ENCODE measurements at places on chromosomes 12 and 14.

DNA sequence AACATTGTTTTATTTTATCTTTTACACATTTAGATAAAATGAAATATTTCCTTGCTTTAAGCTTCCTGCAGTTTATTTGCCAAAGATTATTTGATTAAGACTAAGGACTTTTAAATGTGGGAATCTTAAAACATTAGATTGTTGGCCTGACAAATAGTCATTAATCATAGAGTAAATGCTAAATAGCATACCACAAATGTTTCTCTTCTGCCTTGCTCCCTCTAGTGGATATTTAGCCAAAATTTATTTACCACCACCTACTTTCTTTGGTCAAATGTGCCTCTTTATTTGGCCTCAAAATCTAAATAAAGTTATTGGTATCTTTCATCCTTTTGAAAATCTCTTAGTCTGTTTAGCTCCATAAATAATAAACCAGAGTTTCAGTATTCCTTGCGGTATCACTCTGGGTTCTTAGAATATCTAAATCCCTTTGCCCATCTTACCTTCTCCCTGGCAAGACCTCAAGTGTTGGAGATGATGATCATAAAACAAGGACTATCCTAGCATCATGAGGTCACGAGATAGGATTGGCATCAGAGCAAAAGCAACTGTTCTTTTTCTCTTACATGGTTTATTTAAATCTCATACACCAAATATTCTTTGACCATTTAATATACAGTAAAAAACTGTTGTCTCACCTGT lies 150.6 kb upstream of the AEBP2 start:
- no peak for DNase-seq

DNA sequence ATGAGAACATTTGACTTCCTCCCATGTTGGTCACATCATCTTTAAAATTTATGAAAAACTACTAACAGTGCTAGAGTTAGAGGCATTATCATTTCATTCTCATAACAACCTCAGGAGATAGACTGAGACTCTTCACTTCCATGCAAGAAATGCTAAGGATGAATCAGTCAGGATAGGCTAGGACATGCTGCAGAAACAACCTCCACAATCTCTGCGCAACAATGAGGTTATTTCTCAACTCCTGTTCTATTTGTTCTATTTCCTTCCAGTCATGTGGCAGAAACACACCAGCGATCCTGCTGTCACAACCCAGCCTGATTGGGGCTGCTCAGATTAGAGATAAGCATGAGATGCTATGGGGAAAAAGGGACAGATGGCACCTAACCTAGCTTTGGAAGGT lies 49.0 kb upstream of the TMEM263 start:
- DNase-seq = no peak

DNA sequence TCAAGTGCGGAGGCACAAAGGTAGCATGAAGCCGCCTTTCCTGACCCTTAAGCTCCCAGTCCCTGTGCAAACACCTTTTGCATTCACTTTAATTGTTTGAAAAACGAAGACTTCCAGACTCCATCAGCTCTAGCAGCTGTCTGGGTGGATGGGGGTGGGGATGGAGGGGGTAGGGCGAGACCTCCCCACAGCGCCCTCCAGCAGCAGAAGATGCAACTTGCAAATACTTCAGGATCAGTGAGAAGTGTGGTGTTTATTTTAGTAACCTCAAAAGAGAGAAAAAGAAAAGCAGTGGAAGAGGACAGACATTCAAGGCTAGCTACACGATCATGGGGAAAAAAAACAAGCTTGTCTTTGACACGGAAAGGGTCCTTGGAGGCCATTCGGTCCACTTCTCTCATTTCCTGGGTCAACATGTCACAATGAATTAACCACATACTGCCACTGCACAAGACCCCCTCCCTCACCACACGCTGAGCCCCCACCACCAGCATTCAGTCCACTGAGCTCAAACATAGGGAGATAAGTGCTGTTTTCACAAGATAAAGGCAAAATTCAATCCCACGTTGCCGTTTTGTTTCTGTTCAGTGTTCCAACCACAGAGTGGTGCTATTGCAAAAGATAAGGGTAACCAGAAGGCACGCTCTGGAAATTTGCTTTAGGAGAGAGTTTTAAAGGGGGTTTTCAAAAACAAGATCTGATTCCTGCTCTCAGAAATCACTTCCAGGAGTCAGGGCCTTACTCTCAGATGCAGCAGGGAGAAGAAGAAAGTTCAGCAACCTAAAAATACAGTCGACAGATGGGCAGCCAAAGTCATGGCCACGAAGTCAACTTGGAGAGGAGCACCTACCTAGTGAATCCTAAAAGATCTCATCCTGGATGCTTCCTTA lies 3.3 kb upstream of the NTF3 start:
- DNase-seq = no peak

DNA sequence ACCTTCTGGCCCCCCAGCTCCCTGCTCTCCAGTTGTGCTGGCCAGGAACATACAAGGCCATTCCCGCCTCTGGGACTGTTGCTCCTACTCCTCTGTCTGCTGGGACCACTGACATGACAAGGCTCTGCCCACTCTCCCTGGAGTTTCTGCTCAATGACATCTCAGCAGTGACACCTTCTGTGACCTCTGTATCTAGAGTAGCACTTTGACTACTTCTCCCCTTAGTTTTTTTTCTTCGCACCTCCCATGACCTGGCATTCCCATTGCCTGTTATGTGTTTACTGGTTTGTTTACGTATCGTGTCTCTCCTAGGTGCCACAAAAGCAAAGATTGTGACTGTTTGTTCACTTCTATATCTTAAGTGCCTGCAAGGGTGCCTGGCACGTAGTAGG lies 40.1 kb upstream of the TMEM263 start:
- DNase-seq = no peak

DNA sequence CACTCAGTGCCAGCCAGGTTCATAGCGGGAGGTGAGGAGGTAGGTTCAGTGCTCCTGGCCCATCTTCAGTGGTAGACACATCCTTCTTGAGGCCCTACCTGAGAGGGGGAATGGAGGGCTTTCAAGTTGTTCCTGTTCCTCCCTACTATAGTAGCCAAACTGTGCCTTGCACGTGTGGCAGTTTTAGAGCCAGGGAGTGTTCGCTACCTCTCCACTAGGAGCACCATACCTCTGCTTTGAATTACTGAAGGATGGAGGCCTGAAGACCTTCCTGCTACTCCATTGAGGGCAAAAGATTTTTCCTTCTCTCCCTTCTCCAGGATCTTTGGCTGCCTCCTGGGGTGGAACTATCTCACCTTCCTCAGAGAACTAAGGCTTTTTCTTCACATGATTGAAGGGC lies 5.9 kb upstream of the ALG10 start:
- DNase-seq = no peak

GRCh38 chr14:77052281-77053044 lies 24.0 kb upstream of the IRF2BPL start:
- peak; percentile 42 for DNase-seq

DNA sequence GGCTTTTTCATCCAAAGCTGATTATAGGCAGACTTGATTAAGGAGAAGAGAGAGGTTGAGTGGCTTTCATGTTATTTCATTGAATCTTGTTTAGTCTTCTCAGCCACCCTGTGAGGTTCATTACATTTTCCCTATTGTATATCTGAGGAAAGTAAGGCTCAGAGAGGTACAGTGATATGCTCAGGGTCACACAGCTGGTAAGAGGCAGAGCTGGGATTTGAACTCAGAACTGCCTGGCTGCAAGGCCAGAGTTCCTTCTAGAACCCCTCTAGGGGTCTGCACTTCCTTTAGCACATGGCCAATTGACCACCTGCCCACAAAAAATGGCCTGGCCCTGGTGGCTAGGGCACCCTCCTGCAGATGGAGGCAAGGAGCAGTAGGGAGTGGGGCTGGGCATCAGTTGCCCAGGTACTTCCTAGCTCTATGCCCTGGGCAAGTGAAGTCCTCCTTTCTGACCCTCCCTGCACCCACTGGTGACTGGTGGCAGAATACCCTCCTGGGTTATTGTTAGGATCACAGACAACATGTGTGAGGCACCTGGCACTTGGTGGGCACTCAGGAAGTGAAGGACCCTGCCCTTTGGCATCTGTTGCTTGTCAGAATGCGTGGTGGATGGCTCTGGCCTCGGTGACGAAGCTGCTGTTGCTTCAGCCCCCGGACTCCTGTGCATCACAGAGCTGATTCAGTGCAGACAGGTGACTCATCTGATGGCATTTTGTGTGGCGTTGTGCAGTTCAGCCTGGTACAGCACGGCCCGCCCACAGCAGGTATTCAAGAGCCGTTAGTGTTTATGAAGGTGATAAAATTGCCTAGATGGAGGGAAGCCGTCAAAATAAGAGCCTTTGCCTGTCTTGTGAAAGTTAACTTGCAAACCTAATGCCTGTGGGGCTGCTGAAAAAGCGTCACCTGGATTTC lies 115.8 kb downstream of the SLC25A47 start:
- DNase-seq = no peak

DNA sequence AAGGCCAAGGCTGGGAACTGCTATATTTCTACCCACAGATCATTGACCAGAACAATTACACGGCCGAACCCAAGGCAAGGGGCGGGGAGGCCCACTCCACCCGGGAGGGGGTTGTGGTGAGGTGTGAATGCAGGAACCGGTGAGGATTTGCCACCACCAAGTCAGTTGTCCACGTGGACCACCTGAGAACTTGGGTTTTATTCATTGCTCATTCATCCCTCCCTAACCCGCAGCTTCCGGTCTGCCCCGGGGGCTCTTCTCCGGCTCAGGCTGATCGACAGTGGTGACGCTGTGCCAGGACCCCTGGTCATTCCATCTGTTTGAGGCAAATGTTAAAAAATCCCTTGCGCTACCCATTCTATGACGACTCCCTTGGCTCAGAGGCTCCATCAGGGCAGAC lies 127.7 kb upstream of the RTL1 start:
- DNase-seq = no peak

DNA sequence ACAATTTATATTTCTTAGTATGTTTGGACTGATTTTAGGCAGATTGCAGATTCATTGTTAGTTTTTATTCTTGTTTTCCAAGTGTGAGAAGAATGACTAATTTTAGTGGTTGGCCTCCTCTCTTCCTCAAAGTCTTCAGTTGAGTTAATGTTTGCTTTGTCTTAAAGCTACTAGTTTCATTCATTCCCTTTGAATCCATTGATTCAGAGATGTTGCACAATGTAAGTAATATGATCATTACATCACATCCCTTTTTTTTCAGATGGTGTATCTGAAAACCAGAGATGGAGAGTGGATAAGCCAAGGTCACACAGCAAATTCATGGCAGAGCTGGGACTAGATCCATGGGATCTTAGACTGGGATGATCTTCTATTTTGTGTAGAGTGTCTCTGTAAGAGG lies 577.5 kb downstream of the BCL11B start:
- no peak for DNase-seq

DNA sequence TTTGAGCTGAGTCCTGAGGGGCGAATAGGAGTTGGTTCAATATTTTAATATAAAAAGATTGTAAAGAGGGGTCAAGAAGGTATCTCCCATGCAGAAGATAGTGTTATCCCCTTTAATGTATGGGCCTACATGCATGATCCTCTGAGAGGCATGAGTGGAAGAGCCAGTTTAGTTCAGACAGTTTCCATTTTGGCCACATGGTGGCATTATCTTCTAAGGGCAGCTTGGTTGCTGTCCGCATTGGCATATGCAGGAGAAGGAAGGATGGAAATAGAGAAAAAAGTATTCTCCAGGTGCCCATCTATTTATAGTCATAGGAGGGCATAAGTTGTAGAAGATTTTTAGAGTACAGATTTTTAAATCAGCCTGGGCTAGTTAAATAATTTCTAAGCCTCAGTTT lies 5.4 kb downstream of the SAMD4A start:
- DNase-seq = no peak

DNA sequence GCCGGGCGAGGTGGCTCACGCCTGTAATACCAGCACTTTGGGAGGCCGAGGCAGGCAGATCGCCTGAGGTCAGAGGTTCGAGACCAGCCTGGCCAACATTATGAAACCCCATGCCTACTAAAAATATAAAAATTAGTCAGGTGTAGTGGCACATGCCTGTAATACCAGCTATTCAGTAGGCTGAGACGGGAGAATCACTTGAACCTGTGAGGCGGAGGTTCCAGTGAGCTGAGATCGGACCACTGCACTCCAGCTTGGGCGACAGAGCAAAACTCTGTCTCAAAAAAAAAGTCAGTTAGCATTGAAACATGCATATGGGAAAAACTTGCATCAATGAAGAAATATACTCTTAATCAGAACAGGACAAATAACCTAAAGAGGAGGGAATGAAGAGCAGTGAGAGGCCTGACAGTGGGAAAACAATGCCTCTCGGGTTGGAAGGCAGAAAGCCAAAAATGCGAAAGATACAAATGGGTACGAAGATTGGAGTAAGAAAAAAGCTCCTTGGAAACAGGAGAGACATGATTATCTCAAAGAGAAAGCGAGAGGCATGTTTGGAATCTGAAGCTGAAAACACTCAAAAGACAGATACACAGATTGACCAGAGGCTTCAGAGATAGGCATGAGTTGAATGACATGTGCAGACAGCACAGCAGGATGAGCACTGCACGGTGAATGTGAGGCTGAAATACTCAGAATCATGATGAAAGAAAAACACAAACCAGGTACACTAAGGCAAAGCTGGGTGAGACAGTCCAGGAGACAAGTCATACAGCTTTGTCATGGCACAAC lies 30.6 kb downstream of the RESF1 start:
- DNase-seq = no peak

DNA sequence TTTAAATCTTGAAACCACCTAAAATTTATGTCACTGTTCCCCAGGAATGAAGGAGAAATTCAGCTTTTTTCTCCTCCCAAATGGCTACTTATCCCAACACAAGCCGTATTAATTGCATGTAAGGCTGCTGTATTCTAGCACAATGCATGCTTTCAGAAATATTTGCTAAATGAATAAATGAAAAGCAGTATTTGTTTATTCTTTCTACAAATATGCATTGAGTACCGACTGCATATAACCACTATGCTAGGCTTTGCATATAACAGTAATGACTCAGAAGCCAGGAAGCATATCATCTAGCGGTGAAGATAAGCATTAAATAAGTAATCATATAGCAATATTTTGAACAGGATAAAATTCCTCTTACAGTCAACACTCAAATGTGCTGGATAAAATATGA lies 5.7 kb upstream of the LRR1 start:
- no peak for DNase-seq

GRCh38 chr14:71959055-71959454 lies 26.8 kb downstream of the RGS6 start:
- no peak for DNase-seq

- no peak for DNase-seq
Measured at GRCh38 chr14:93031505-93032315, 84.0 kb downstream of the ITPK1 start.

- DNase-seq = no peak
Measured at GRCh38 chr14:22200977-22201605, 387.9 kb downstream of the DAD1 start.
